ENCODE measurements at places on chromosomes 6 and 20.

- DNase-seq: no peak
Observed at GRCh38 chr20:54204063-54204462, 3.8 kb upstream of the PFDN4 start.

- DNase-seq: no peak
Observed at GRCh38 chr6:81767163-81767891, 14.8 kb upstream of the TENT5A start.

DNA sequence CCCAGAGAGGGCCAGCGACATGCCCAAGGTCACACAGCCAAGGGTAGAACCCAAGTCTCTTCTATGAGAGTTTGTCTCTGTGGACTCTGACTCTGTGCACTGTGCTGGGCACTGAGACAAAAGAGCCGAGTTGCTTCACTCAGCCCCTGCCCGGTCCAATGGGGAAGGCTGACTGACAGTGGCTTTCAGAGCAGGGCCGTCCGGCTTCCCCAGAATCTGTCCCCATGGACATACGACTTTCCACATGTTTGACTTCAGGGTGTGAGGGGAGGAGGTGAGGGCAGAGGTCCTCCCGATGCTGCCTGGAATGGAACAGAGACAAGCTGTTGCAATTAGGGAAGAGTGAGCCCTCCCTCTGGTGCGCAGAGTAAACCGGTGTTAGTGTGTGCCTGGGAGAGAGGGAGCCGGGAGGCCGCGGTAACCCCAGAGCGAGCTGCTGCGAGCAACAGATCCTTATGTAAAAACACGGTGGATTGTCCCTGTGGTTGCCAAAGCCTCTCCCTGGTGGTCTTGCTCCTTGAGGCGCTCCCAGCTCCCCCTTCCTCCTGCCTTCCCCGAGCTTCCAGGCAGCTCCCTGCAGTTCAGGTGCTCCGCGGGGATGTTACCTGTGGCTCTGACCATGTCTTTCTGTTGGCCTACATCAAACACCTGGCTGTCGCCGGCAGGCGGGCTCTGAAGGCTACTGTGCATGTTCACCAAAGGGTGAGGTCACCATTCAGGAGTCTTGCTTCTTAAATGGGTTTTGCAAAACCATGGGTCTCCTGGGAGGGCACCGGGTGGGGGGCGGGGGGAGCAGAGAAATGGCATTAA is 672 bp downstream of the SIRPA start:
- DNase-seq: no peak

DNA sequence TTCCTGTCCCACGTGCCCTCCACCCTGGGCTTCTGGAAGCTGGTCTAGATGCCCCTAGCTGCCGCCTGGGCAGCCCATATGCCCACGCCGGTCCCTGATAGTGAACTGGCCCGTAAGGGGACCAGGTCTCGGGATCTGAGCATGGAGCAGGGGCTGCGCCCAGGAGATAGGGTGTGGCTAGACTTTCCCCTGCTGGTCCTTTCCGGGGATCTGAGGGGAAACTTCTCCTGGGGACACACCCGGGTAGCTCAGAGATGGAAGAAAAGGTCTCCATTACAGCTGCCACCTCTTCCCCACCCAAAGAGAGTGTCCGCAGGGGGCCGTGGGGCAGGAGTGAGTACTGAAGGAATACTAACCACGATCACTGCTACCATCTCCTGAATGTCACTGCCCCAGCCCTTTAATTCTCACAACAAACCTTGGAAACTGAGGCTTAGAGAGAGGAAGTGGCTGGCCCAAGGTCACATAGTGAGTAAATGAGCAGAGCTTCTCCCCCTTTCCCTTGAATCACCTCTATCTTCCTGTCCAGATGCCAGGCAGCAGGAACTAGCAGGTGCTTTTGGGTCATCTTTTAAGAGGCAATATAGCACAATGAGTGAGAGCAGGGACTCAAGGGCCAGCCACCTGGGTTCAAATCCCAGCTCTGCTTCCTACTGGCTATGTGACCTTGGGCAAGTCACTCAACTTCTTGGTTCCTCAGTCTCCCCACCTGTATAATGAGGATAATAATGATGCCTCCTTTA is 11.8 kb upstream of the CCN5 start:
- no peak for DNase-seq

DNA sequence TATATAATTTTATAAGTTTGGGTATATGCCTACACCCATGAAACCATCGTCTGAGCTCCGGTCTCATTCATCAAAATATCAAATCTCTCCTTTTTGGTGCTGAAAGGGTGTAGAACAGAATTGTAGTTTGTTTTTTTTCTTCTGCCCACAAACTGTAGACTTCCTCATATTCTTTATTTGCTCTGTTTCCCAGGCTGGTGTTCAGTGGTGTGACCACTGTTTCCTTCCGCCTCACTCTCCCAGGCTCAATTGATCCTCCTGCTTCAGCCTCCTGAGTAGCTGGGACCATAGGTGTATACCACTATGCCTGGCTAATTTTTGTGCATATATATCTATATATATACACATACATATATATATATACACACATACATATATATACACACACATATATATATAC is 139.6 kb upstream of the HCRTR2 start:
- DNase-seq: no peak

GRCh38 chr6:89489078-89489477 is 56.1 kb downstream of the ANKRD6 start:
- DNase-seq: no peak

DNA sequence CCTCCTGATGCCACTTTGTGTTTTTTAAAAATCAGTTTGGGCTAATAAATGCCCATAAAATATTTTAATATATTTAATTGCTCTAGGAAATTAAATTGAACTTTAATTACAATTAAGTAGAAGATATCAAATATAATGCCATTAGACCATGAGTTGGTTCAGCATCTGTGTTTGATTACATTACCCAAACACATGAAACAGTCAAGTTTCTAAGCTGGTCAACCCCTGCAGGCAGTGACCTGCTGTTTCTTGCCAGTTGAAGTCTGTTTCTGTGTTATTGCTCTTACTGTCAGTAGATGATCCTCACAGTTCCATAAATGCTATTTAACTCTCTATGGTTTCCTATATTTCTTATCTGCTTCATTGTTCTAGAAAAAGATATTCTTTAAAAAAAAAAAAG is 9.7 kb upstream of the TENT5A start:
- no peak for DNase-seq

DNA sequence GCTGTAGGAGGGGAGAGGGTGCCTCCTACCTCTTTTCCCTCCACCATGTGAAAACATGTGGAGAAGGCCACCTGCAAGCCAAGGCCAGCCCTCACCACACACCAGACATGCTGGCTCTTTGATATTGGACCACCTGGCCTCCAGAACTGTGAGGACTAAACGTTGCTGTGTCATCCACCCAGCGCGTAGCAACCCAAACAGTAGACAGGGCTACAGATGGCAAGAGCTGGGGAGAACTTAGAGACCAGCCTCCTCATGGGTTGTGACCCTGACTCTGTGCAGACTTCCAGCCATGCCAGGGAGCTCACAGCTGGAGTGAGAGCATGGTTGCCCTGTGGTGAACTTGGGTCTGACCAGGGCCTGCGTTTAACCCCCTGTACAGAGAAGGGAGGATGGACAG is 195.9 kb upstream of the CST7 start:
- no peak for DNase-seq

DNA sequence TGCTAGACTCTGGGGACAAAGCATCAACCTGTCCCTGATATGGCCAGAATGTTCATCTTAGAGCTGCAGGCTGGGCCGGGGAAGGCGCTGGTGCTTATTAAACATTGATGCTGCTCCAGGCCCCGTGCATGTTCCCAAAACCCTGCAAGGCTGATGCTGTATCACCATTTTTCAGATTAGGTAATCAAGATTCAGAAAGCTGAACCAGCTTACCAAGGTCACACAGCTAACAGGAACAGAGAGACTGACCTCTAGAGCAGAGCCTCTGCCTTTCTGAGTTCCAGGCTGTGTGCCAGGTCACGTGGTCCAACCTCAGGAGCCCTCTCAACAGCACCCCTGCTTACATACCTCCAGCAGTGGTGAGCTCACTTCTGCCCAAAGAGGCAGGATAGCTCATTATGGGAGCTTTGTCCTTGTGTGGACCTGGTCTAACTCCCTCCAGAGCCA is 16.1 kb upstream of the VSTM2L start:
- DNase-seq: no peak

DNA sequence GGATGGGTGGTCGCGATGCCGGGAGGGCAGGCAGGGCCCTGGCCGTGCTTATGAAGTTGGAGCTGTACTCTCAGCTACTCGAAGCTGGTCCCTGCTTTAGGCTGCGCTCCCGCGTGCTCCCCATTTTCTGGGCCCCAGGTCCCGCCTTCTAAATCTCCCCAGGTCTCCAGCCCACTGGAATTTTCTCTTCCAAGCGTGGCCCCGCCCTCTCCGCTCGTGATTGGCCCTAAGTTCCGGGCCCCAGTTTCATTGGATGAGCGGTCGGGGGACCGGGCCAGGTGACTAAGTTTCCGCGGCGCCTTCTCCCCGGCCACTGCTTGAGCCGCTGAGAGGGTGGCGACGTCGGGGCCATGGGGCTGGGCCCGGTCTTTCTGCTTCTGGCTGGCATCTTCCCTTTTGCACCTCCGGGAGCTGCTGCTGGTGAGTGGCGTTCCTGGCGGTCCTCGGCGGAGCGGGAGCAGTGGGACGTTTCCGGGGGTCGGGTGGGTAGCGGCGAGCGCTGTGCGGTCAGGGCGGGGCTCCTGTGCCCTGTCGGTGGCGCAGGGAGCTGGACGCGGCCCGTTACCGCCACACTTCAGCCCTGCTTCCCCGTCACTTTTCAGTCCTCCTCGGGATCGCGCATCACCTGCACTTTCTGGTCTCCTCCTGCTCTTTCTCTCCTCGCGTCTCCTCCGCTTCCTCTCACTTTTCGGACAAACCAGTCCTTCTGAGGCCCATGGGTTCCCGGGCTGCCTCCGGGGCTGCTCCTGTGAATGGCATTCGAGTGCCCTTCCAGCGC is at the start of gene MICA:
MICA (plus strand) TSS at position 313 of the 778 bp plus-strand sequence; CDS start at position 351, 38 bp downstream.
- DNase-seq: peak; percentile 52

GRCh38 chr20:50870561-50871161 is 60.6 kb downstream of the ADNP start:
- DNase-seq: no peak

- no peak for DNase-seq
Observed at GRCh38 chr6:90294614-90294988, 2.0 kb downstream of the BACH2 start.

DNA sequence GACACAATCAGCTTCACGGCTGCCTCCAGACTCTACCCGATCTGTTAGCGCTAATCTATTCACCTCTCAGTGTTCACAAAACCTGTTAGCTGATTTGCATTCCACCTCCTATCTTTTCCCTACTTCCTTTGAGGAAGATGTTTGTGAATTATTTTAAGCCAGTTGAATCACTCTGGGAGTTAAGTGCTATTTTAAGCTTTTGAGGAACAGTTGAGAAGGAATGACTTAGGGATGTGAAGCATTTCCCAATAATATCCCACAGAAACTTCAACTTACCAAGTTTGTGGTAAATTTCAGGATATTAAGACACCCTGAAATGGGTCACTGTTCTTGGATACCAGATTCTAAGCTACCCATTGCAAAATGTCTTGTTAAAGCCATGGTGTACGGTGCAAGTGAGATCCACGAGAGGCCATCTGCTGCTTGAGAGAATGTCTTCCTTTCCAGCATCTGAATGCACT is 145.2 kb upstream of the CITED2 start:
- no peak for DNase-seq

- no peak for DNase-seq
Observed at GRCh38 chr6:163712566-163712961, 298.0 kb downstream of the QKI start.

- no peak for DNase-seq
Observed at GRCh38 chr6:92354270-92354829, 1065.0 kb downstream of the EPHA7 start.

- no peak for DNase-seq
Observed at GRCh38 chr6:129073691-129074395, 190.9 kb downstream of the LAMA2 start.

DNA sequence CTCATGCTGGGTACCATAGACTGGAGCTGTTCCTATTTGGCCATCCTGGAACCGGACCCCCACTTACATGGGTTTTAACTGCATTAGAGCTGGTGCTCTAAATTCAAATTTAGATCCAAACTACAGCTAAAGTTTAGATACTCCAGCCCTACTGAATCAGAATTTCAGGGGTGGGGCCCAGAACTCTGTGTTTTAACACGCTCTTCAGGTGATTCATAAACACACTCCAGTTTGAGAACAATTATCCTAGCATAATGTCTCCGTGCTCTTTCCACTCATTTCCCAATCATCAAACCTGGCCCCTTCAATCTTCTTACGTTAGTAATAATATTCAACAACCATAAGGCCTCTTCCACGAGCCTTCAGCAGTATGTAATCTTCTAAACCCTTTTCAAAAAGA is 15.3 kb downstream of the TRPC4AP start:
- DNase-seq: no peak

DNA sequence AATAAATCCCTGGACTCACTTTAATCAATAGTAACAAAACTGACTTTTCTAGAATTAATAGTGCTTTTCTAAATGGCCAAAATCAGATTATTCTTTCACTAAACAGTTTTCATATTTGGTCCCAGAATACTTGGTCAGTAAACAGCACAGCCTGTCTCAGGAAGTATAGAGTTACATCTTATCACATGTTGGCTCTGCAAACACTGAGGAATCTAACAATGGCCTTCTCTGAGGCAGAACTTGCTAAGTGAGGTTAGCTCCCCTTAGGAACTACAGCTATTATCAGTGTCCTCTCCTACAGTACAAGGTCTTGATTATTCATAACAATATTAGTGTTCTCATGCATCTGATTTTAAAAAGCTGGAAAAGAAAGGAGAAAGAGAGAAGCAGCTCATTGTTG is 1622.8 kb downstream of the HACE1 start:
- DNase-seq: no peak

Data from stimulated activated CD4-positive, alpha-beta T cell treated with anti-CD3 and anti-CD28 coated beads, TNF-alpha, amount 100 ng/mL, for 1 hour (primary cell).